ENCODE measurements at places on chromosomes 3 and 15.

- no peak for DNase-seq
Measured at GRCh38 chr3:134054881-134055280, 25.2 kb upstream of the SLCO2A1 start.

GRCh38 chr3:79011821-79012529 lies 755.8 kb downstream of the ROBO1 start:
- DNase-seq = no peak

DNA sequence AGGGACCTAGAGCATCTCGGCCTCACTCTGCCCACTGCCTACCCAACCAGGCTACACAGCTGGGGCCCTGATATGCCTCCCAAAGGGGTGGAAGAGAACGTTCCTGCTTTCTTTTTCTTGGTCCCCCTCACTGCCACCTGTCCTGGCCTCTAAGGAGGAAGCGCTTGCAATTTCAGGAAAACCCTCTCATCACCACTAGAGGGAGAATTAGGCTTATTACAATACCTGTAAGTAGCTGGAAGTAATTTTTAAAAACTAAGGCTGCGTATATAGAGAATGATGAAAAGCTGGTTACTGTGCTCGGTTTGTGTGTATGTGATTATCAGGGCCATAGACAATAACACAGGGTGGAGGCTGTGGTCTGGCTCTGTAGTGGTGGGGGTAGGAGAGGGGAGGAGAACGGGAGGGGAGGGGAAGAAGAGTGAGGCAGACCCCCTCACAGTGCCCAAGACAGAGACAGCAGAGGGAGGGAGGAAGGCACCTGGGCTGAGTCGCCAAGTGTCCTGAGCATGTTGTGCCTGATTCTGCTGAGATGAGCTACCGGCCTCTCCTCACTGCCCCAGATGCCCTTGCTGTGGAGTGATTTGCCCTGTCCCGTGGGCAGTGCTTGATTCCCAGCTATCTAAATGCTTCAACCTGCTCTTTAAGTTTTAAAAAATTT lies 3.3 kb downstream of the GABRG3 start:
- DNase-seq = peak; percentile 37

DNA sequence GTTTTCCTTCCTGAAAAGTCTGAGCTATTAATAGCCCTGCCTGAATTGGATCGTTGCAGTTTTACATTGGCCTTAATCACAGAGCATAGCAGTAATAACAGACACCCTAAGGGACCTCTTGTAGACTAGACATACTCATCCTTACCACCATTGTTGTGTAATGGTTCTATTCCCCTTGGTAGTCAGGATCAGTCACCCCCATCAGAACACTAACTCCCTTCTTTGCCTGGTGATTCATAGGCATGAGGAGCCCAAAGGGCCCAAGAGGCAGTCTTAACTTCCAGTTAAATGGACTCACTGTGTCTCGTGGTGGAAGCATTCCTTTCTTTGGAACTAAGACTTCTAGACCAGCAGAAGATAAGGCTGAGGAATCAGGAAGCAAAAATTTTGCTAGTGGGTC lies 20.2 kb downstream of the CGGBP1 start:
- DNase-seq = no peak

GRCh38 chr3:45737234-45737633 lies 48.0 kb downstream of the SACM1L start:
- no peak for DNase-seq

DNA sequence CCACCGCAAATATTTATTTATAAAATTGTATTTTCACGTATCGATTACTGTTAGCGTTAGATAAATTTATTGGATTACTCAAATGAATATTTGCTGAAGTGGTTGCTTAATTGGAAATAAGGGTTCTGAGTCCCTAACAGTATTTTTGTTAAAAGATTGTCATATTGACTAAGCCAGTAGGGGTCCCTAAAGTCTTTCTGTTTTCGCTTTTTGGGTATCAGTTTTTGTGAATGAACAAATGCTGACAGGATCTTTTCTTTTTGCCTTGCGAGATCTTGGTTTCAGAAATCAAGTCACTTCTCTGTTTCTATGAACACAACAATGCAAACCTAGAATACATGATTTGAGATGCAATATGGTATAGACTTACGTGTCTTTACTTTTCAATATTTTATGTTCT lies 7.1 kb downstream of the RAD51 start:
- no peak for DNase-seq

DNA sequence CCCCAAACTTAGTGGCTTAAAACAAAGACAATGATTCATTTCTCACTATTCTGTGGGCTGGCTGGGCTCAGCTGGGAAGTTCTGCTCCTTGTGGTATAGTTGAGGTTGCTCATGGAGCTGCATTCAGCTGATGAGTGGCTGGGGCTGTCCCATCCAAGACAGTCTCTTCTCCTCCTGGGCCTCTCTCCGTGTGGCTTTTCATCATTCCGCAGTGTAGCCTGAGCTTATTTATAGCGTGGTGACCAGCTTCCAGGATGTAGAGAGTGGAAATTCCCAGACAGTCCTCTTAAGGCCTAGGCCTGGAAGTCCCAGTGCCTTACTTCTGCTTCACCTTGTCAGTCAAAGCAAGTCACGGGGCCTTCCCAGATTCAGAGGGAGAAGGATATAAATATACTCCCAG lies 136.7 kb upstream of the DAZL start:
- DNase-seq = no peak

DNA sequence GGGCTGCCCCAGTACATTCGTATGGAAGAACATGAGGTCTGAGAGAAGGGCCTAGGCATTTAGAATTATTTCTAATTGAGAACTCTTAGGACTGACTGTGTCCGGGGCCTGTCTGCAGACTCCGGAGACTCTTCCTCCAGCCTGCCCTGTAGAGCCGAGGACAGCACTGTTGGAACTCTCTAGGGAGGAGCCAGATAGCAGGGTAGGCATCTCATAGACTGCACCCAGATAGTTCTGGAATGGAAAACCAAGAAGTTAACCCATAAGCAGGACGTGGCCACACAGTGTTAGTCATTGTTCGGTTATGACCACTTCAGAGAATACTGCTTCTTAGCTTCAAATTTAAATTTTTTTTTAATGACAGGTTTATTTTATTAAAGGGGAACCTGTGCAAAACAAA lies 59.5 kb downstream of the SNRK start:
- DNase-seq = no peak

DNA sequence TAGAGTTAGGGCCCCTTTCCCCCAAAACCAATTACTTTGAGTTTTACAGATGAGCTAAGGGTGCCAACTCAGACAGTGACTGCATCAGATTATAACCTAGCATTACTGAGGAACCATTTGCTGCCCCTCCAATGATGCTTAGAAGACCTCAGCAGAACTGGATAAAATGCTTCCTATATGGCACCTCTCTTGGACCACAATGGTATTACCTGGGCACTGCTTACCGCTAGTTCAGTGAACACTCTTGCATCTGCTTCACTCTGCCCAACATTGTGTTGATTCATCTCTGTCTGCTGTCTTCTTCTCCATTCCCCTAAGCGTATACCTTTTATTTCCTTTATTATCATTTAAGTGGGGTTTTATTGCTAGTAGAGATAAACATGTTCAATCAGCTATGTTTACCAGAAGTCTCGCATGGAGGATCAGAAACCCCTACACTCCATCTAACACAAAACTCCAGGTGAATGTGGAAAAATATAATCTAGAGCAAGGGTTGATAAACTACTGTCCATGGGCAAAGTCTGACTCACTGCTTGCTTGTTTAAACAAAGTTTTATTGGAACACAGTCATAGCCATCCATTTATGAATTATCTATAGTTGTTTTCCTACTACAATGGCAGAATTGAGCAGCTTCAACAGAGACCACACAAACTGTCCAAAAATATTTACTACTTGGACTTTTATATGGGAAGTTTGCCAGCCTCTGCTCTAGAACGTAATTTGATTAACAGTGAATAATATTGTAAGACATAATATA lies 100.2 kb upstream of the PTX3 start:
- DNase-seq = no peak

DNA sequence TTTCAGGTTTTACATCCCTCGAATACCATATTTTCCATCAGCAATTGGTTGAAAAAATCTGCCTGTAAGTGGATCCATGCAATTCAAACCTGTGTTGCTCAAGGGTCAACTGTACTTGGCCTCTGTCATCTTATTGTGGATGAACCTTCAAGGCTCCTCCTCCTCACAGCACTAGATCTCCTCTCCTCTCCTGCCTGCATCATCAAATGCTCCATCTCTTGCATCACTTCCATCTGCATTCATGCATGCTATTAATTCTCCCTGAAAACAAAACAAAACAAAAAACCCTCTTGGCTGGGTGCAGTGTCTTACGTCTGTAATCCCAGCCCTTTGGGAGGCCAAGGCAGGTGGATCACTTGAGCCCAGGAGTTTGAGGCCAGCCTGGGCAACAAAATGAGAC lies 10.1 kb downstream of the BCL2L10 start:
- DNase-seq = no peak

DNA sequence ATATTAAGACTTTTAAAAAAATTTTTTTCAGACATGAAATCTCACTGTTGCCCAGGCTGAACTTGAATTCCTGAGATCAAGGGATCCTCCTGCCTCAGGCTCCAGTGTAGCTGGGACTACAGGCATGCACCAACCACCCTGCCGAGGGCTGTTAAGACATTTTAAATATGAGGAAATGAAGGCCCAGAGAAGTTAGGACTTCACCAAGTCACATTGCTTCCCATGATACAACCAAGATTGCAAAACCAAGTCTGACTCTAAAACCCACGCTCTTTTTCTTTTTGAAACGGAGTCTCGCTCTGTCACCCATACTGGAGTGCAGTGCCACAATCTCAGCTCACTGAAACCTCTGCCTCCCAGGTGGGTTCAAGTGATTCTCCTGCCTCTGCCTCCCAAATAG lies 28.0 kb downstream of the PTPN9 start:
- DNase-seq = no peak

DNA sequence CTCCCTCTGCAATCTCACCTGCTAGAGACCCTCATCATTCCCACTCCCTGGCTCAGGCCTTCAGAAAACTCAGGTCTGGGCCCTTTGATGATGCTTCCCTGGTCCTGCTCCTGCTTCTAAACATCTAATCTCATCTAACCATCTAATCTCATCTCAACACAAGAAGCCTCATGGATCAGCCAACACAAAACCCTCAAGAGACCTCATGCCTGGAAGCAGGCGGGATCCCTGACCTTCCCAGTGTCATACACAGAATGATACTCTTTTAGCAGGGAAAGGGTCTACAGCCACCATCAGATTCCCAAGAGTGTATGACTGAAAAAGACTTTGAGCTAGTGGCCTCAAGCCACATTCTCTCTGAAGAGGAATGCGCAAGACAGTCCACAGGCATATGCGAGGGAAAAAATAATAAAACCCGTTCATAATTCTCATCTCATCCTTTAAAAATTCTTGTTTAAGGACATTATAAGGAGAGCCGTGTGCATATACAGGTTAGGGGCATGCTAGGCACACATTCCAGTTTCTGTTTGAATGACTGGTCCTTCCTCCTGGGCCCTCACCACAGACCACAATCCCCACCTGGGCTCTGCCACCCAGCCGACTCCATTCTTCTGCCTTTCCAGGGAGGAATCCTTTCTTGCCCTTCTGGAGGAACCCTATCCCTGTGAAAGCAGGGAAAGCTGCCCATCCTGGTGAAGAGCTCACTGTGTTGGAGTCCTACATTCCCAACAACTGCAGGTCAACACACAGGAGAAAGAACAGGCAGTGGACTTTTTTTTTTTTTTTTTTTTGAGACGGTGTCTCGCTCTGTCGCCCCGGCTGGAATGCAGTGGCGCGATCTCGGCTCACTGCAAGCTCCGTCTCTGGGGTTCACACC lies 2.2 kb downstream of the ZXDC start:
- DNase-seq = no peak

DNA sequence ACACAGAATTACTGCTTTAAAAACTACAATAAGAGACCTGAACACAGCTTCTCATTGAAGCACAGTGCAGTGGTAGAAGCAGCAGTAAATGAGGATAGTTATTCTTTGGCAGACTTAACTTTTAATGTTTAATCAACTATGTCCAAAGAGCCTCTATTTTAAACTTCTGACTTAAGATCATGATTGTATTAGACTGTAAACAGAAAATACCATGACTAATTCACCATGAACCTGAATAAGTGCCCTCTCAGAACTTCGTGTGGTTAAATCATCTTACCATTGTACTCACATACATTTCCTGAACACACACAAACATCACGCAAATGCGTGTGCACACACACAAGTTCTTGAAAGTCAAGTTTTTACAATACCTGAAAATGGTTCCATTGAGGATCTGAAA lies 13.9 kb downstream of the CEP152 start:
- no peak for DNase-seq

DNA sequence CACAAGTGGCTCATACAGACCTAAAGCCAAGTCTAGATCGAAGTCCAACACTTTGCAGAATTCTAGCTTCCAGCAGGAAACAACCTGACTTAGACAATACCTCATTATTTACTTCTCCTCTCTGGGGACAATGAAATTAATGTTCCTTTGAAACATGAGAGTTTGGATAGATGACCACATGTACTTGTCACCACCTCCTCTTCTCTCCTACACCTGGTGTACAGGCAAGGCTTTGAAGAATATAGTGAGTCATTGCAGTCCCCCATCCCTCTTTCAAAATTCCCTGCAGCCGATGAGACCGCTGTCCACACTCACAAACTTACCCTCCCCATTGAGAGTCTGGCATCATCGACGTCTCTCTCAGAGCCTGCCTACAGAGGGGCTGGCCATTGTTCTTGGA lies 189.0 kb upstream of the HES1 start:
- DNase-seq = no peak

DNA sequence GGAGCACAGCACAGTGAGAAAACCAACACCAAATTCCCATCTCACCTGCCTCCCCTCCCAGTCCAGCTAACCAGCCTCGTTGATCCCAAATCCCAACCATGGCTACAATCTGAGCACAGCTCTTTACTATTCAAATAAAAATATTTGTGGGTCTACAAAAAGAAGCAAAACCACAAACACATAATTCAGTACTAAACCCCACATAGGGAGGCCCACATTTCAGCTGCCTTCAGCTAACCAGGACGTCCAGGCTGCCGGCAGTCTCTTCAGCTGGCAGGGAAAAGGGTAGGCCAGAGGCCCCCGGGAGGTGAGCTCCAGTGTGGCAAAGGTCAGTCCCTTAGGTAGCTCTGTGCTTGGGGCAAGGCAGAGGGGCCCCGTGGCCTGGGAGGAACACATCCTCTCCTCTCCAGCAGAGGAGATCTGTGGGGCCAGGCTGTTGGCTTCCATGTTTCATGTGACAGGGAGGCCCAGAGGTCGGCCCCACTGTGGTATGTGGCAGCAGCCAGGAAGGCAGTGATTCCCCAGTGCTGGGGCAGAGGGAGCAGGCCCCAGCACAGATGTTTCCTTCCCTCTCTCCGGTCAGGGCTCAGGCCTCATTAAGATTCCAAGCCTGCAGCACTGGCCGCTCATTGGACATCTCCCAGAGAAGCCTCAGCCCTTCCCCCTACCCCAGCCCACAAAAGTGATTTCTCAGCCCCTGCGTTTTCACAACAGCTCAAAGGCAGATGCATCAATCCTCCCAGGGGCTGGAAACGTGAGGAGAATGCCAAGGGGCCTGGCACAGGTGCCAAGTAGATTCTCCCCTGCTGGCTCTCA lies 381.4 kb downstream of the NTRK3 start:
- DNase-seq = peak; percentile 41

- no peak for DNase-seq
Measured at GRCh38 chr15:71316911-71317310, 201.6 kb downstream of the THSD4 start.

GRCh38 chr3:12467746-12468145 lies 16.5 kb upstream of the TSEN2 start:
- no peak for DNase-seq

Data from neuronal stem cell (in vitro differentiated cells).